ENCODE measurements at places on chromosomes 11 and 22.

DNA sequence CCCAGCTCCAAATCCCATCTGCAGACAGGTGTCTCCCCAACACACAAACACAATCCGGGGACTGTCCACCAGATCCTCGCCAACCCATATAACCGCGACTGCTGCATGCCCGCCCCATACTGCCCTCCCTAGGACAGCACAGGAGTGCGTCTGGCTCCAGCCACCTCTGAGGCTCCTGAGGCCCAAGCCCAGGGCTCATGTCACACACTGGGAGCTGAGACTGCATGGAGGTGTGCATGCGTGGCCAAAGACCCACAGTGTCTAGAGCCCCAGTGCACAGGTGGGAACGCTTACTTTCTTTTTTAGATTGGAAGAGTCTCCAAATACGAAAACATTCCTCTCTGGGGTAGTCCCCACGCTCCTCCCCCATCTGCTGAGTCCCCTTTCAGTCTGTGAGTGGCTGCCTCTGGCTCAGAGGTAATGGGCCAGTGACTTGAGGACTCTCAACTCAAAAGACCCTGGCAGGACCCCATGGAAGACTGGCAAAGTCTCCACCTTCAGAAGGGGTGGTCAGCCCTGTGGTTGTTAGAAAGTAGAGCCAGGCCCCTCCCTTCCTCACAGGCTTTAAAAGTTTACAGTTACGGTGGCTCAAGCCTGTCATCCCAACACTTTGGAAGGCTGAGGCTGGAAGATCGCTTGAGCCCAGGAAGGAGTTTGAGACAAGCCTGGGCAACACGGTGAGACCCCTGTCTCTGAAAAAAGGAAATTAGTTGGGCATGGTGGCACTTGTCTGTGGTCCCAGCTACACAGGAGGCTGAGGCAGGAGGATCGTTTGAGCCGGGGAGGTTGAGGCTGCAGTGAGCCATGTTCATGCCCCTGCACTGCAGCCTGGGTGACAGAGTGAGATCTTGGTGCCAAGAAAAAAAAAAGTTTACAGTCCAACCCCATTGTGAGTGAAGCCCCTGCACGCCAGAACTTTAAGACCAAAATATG is 2.3 kb downstream of the CBX7 start:
- DNase-seq: no peak

DNA sequence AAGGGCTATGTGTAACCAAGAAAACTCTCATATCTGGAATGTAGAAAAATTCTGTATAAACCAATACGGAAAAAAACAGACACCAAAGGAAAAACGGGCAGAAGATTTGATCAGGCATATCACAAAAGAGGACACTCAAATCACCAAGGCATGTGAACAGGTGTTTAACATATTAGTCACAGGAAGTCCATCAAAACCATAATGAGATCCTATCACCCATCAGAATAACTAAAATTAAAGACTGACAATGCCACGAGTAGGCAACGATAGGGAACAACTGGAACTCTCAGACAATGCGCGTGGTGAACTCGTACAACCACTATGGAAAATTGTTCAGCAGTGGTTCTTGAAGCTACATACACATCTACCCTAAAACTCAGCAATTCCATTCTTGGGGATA is 94.5 kb downstream of the MICAL3 start:
- no peak for DNase-seq

DNA sequence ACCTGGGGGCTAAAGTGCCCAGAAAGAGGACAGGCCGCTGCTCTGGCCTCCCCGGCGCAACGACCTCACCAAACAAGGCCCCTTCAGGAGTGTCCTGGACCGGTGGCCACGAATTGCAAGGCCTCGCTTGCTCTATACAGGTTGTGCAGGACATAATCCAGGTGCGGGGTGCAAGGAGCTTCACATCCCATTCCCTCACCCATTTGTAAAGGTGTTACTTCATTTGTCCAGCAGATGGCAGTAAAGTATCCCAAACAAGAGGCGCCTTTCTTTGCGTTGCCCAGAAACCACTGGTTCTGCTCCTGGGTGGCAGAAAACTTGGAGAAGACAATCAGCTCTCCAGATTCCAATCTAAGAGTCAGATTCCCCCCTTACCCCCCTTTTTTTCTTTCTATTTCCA is 35.9 kb upstream of the PRDM11 start:
- DNase-seq: peak; percentile 53

DNA sequence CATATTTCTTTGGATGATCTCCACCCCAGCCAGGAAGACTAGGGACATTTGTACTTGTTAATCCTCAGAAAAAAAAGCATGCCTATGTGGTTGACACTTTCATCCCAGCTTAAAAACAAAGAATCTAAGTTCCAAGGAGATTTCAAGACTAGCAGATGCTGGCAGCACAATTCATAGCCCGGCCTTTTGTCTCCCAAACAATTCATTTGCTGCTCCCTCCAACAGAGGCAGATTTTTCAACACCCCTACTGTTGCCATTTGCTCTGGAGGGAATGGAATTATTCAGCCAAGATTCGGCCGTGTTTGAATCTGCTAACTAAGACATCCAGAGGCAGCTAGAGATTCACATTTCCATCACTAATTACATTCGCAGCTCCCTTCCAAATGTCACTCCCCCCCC is 15.3 kb downstream of the P2RX3 start:
- DNase-seq: no peak

GRCh38 chr22:44988671-44989070 is 21.1 kb downstream of the PHF21B start:
- no peak for DNase-seq

DNA sequence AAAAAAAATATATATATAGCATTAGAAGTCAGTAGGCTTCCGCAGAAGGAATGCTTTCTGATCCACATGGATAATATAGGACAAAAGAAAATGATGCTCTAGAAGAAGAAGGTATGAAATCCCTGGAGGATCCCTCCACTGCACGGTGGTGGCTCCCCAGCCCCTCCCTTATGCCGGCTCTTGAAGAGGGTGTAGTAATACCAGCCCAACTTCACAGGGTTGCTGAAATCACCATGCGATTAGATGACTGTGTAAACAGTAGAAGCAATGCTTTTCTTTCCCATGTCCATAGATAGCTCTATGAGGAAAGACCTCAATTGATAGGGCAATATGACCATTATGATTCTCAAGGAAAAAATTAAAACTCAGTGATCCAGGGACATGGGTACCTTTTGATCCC is 3.2 kb upstream of the ETS1 start:
- no peak for DNase-seq

DNA sequence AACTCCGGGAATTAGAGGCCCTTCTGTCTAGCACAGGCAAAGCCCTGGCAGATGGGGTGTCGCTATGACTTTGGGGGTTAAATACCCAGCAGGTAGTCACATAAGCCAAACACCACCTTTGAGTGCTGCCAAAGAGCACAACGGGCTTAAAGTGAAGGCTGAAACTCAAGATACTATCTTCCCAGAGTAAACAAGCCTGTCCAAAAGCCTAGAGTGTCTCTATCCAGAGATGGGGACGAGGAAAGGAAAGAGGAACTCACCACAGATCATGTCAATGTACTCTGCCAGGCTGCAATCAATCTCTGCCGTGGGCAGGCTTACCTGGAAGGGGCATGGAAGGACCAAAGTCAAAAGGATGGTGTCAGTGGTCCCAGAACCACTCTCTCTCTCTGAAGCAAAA is 14.5 kb downstream of the TMEM25 start:
- no peak for DNase-seq

DNA sequence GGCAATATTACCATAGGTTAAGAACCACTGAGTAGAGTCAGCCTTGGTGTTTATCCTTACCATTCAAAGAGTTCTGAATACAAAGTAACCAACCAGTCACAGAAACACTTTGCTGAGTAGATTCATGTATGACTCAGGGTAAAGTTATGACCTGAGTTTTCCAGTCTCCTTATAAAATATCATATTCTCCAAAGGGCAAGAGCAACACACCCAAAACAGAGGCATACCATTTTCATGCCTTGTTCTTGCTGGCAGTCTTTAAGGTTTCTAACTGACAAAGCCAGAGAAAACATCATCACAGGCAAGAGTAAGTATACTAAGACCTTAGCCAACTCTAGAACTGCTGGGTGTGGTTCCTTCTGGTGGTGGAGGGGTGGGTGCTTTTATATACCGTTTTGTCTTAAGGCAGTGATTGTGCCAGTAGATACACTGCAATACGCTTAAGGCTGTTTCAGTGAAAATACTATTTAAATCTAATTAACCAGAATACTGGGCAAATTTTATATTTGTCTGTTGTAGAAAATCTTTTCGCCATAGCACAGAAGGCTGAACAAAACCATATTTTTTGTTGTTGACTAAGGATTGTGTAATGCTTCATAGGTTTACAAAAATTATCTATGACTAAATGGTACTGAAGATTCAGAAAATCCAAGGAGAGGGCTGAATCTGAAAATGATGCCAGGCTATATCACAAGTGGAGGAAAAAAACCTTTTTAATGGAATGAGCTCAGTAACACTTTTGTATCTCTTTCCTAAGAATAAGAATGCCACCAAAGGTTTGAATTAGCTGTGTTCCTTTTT is 3.0 kb downstream of the ATL3 start:
- no peak for DNase-seq
